ENCODE measurements at places on chromosomes 3 and 15. TPM values are rescaled to one million over a fixed set of nuclear protein-coding genes. Genes with fewer than 3 reads are reported as not detected.

GRCh38 chr15:99436542-99437314, 129.1 kb upstream of the MEF2A start:
- no peak for DNase-seq
- H3K4me1 ChIP-seq, result peaks cover 9% of the 10 kb centered on the region
- no peaks in the 10 kb centered on the region for H3K36me3 ChIP-seq
- H3K27ac ChIP-seq, result no peak overlapping the region

DNA sequence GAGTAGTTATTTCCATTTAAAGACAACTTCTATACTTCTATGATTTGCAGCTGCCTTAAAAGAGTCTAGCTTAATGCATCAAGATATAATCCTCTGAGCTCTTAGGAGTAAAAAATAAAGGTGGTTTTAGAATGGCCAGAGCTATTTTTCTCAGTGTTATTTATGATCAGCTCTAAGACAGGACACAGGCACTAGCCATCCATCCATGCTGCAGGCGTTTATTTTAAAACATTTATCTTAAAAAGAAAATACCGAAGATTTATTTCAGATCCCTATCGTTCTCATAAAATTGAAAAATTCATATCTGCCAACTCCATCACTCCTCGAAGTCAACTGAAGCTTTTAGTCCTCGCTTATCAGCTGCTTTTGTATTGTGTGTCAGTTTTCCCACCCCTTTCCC, 243.5 kb downstream of the CLSTN2 start:
- no peak overlapping the region for H3K27ac ChIP-seq
- H3K4me3 ChIP-seq, result no peak overlapping the region
- H3K27me3 ChIP-seq, result no peaks in the 10 kb centered on the region
- no peaks in the 10 kb centered on the region for H3K36me3 ChIP-seq
- no peaks in the 10 kb centered on the region for H3K4me1 ChIP-seq

Gene ANKUB1
- total RNA-seq, result not detected

DNA sequence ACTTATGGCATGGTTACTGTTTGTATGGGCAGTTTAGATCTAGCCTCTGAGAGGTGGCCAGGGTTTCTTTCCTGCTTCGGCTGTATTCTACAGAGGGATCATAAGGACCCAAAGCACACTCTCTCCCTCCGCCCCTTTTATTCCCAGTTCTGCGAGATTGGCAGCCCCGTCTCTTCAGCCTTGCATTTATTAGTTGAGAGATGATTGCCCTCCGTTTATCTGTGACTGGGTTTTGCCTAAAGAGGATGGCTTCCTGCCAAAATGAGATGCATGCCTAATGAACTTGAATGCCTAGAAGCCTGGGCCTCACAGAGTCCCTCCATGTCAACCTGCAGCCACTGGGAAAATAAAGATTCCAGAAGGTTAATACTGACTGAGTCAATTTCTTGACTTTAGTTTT, 97.1 kb upstream of the CHL1 start:
- H3K4me1 ChIP-seq, result no peaks in the 10 kb centered on the region
- no peak overlapping the region for H3K4me3 ChIP-seq
- DNase-seq, result no peak

DNA sequence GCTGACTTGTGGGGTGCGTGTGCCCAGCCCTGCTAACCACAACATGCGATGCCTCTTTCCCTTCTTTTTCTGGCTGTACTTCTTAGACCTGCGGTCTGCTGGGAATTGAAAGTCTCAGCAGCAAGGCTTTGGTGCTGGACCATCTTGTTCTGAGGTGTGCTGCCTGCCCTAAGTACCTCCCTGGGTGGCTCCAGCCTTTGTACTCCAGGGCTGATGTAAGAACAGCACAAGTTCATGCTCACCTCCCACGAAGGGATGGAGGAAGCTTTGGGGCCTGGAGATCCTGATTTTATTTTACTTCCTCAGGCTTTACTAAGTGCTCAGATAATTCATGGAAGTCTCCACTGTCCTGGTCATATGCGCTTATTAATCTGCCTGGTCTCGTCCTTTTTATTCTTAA, 28.9 kb downstream of the FAM43A start:
- peak overlapping the region; percentile 27 for H3K27ac ChIP-seq
- peaks cover 25% of the 10 kb centered on the region for H3K4me1 ChIP-seq
- H3K36me3 ChIP-seq, result no peaks in the 10 kb centered on the region
- DNase-seq, result no peak
- no peak overlapping the region for H3K4me3 ChIP-seq

DNA sequence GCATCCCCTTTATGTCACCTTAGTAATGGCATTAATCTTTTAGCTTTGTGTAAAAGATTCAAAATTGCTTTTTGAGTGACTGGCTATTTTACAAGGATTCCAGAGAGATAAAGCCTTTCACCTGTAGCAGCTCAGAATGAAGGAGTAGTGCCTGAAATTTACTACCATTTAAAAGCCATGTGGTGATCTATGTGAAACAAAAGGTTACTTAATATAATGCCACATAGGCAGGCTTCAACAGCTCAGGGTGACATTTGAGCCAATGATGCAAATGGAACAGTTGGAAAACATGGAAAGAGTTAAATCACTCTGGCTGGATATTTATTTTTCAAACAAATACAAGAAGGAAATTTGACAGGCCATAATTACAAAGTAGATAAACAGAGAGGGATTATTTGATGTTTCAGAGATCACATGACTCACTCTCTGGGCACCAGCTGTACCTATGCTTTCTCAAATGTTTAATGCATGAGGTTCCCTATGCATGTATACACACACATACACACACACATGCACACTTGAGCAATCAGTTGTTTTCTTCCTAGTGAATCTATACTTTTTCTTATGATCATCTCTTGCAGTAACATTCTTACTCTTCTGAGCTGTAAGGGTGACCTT, 171.5 kb downstream of the ZMAT3 start:
- H3K27me3 ChIP-seq, result no peaks in the 10 kb centered on the region
- no peak overlapping the region for H3K4me3 ChIP-seq
- no peak overlapping the region for H3K27ac ChIP-seq

DNA sequence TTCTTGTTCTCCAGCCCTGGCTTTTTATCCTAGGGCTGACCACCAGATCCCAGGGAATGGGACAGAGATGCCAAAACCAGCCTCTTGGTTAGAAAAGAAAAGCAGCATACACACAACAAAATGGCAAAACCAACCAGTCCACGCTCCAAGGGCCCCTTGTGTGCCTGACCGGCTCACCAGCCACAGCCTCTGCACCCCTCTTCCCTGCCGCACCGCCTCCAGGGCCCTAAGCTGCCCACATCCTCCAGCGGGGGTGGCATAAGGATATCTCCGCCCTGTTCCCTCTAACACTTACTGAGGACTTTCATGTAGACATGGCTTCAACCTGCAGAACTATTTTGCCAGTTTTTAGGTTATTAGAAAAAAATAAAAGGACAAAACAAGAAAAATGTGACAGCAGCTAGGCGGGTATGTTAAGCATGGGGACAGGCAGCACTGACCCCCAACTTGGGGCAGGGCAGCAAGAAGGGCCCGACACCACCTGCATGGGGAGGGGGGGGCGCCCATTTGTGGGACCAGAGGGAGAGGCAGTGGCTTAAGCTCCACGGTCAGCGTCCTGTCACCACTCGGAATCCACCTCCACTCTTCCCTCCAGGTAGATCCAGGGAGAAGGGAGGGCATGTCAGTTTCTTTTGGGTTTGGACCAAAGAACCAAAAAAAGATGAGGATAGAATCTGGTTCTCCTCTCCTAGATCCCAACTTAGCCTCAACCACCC, 49.1 kb downstream of the DHX30 start:
- H3K27ac ChIP-seq, result no peak overlapping the region
- DNase-seq, result no peak

Gene CEMIP
- not detected for total RNA-seq

- peak overlapping the region; percentile 28 for H3K27ac ChIP-seq
- H3K4me1 ChIP-seq, result peaks cover 72% of the 10 kb centered on the region
- no peak for DNase-seq
- H3K36me3 ChIP-seq, result peaks cover 63% of the 10 kb centered on the region
These were observed 72.6 kb downstream of the TGFBR2 start for GRCh38 chr3:30679045-30679444.

DNA sequence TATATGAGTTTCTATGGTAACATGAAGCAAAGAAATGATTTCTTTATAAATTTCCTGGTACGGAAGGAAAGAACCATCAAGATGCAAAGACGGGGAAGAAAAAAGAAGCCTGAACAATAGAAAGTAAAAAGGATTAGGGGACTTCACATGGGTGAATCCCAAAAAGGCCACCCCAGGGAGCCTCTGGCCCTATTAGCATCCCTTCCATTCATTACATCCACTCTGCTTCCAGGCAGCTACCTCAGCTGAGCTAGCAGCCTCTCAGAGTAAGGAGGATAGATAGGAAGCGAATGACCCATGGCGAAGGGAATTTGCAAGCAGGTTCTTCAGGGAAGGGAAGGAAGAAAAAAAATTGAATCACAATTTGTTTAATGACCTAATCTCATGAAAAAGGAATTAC, 81.6 kb downstream of the GABRB3 start:
- H3K4me1 ChIP-seq, result no peaks in the 10 kb centered on the region
- DNase-seq, result no peak
- no peaks in the 10 kb centered on the region for H3K27me3 ChIP-seq
- H3K27ac ChIP-seq, result no peak overlapping the region
- H3K36me3 ChIP-seq, result no peaks in the 10 kb centered on the region
- no peak overlapping the region for H3K4me3 ChIP-seq

DNA sequence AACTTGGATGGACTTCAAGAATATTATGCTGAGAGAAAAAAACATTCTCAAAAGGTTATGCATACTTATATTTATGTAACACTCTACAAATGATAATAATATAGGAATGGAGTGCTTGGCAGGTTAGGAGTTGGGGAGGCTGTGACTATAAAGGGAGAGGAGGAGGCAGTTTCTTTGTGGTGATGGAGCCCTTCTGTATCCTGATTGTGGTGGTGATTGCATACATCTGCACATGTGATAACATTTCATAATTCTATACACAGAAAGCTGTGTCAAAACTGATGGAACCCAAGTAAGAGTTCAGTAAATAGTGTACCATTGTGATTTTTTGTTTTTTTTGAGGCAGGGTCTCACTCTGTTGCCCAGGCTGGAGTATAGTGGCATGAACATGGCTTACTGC, 31.7 kb upstream of the FAM3D start:
- no peak for DNase-seq
- no peaks in the 10 kb centered on the region for H3K4me1 ChIP-seq
- no peaks in the 10 kb centered on the region for H3K27me3 ChIP-seq
- no peak overlapping the region for H3K4me3 ChIP-seq

DNA sequence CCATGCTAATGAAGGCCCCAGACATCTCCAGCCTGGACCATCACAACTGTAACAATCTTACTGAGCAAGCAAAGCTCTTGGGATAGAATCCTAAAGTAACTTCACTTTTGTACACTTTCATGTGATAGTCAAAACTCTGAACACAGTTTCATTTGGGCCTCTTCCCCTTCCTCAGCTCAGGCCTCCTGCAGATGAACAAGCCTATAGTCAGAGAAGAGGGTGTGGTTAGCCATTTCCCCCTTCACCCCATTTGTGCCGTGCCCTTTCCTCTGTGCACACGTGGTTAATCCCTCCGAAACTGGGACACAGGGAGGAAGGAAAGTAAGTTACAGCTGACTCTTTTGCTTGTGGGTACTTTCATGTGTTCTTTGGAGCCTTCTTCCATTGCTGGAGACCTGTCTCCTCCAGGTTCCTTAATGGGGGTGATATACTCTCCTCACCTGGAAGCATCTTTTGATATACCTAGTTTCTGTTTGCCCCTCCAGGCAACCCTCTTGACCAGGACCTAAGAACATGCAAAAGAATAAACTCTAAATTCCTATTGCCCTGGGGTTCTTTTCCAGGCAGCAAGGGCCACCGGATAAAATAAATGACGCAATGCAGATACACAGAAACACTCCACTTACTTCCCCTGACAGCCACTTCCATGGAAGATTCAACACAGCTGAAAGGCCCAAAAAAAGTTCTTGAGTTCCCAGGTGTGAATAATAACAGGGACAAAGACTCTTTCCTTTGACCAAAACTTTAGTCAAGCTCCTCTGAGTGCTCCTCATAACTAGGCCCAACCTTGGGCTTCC, 29.6 kb upstream of the CSTA start:
- H3K27ac ChIP-seq, result no peak overlapping the region
- no peak for DNase-seq

Gene CPOX
- total RNA-seq, result 24.5 TPM

DNA sequence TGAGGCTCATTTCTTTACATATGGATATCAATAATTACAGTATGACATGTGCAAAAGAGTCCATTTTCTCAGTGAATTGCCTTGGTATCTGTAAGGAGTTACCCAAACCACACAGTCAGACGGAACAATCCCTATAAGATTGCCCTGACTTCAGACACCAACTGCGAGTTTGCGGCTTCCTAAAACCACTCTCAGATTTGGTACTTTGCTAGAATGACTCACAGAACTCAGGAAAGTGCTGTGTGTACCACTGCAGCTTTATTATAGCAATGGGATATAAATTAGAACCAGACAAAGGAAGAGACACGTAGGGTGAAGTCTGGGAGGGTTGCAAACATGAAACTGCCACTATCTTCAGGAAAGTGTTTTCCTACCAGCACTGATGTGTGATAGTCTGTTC, 45.8 kb upstream of the ATP13A3 start:
- no peak overlapping the region for H3K27ac ChIP-seq
- no peak for DNase-seq
- H3K4me1 ChIP-seq, result peaks cover 10% of the 10 kb centered on the region
- H3K4me3 ChIP-seq, result no peak overlapping the region
- H3K27me3 ChIP-seq, result no peaks in the 10 kb centered on the region
- no peaks in the 10 kb centered on the region for H3K36me3 ChIP-seq

- DNase-seq, result no peak
- no peak overlapping the region for H3K27ac ChIP-seq
- peak overlapping the region; percentile 91 for H3K4me3 ChIP-seq
- H3K4me1 ChIP-seq, result peaks cover 20% of the 10 kb centered on the region
- H3K27me3 ChIP-seq, result peaks cover 7% of the 10 kb centered on the region
- H3K36me3 ChIP-seq, result no peaks in the 10 kb centered on the region
These were observed 686 bp downstream of the VPS8 start for GRCh38 chr3:184812662-184813042.

DNA sequence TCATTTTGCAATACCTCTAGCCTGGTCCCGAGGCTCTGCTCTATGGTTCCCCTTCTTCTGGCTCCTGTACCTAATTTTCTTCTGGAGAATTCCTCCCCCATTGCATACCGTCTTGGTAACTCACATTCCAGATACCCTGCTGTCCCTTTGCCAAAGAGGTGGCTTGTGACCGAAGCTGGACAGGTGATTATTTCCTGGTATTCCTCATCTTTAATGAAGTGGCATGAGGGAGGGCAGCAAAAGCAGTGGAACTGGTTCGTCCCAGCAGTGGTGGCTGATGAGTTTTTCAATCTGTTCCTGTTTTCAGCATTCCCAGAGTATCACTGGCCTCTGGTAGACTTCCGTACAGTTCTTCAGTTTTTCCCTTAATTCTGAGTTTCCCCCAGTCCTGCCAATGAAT, 186.2 kb upstream of the CADPS start:
- H3K4me3 ChIP-seq, result no peak overlapping the region
- no peaks in the 10 kb centered on the region for H3K4me1 ChIP-seq

DNA sequence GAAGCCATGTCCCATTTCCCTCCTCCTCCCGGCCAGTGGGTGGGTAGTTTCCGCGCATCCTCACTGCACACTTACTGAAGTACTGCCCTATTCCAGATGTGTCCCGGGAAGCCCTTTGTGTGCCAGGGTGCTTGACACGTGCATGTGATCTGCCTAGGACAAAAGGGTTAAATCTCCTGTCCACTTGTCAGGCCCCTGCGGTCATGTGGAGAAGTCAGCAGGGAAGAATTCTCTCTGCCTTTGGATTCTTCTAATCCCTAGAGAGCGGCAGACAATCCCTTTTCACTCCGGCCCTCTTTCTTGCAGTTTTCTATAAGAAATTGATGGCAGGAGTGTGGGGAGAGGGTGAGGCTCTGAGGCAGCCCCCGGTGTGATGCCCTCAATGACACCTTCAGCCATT, 19.8 kb downstream of the ST8SIA2 start:
- no peaks in the 10 kb centered on the region for H3K27me3 ChIP-seq
- H3K27ac ChIP-seq, result no peak overlapping the region
- no peak overlapping the region for H3K4me3 ChIP-seq
- no peak for DNase-seq
- no peaks in the 10 kb centered on the region for H3K4me1 ChIP-seq

Gene EBLN2
- 7.3 TPM for total RNA-seq

Gene RHCG
- total RNA-seq, result not detected
